Activated CD4-positive, alpha-beta T cell treated with anti-CD3 and anti-CD28 coated beads, Interleukin-2, amount 50 U/mL, for 16 hours (primary cell): ENCODE measurements at places on chromosomes 5 and 9.

DNA sequence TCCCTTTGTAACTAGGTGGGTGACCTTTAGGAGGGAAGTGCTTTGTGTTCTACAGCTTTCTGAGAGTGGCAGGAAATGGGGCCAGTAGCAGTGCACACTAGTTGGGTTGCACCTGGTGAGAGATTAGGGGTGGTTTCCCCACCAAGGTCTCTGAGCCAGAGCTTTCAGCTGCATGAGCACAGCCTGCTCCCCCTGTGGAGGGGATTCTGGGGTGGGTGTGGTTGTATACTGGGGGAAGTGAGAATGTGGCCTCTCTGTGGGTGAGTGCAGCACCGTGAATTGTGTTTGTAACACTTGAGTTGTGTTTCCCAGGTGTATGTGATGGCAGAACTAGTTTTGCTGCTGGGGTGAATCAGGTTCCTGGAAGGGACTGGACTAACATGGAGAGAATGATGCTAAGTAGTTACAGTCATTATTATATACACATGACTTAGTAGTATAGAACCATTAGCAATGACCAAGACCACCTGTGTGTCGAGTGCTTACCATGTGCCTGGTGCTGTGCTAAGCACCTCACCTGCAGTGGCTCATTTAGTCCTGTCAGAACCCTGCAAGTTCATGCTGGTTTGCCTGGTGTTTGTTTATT, 11.8 kb upstream of the CXXC5 start:
- DNase-seq: peak; percentile 50

DNA sequence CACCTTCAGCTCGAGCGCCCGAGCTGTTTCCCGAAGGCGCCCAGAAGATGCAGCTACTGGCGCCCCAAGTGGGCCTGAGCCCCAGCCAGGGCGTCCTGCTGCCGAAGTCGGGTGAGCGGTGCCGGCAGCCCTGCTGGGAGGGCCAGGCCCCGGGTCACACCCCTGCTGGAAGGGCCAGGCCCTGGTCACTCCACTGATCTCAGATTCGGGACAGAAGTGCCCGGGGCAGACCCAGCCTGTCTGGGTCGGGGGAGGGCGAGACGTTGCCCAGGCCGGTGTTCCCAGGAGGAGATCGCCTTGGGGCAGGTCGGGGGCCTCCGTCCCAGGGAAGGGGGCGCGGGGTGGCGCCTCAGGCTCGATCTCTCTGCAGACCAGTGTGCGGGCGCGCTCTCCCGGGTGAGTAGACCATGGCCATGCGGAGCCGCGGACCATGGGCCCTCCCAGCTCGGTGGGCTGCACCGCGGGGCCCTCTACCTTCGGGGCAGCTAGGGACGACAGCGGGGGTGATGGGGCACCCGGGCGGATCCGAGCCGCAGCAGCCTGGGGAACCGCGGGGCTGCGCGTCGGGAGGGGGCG, 2.3 kb downstream of the LCNL1 start:
- no peak for DNase-seq

DNA sequence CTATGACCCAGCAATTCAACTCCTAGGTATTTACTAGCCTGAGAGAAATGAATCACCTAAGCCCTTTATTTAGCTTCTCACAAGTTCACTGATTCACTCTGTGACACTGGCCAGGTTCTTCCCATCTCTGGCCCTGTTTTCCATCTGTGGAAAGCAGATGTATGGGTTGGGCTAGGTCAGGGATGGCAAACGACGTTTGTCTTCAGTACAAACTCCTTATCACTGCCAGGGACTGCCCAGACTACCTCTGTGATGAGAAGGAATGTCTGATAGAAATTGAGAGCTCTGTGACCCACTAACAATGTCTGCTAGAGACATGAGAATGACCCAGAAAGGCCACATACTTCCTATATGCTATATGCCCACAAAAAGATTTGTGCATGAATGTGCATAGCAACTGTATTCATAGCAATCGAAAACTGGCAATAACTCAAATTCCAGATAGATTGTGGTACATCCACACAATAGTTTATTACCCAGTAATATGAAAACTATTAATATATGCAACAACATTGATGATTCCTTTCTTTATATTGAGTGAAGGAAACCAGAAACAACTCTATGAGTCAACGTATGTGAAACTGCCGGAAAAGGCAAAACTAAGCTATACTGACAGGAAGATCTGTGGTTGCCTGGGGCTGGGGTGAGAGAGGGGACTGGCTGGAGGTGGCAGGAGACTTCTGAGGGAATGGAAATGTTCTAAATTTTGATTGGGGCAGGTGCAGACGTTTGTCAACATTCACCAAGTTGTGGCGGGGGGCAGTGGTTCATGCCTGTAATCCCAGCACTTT, 32.0 kb upstream of the ADAM19 start:
- peak; percentile 89 for DNase-seq

GRCh38 chr9:114450833-114451706, 54.2 kb downstream of the WHRN start:
- no peak for DNase-seq

DNA sequence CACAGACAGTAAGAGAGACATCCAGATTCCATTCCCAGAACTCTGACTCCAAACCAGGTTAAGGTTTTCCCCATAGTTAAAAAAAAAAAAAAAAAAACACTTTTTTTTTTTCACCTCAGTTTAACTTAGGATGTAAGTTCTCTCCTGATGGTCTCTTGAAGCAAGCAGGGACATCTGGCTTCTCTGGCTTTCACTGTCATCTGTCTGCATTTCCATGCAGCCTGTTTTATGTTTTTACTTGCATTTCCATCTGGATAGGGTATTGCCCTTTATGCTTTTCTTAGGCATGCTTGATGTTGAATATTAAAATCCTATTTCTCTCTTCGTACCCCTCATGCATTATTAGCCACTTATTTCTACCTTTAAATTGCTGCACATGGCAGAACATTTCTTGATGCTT, 135.3 kb upstream of the WWC1 start:
- no peak for DNase-seq

GRCh38 chr9:72255569-72255968, 106.3 kb downstream of the GDA start:
- no peak for DNase-seq

- no peak for DNase-seq
These were observed 1275.4 kb upstream of the CDH18 start for GRCh38 chr5:21263361-21263760.

DNA sequence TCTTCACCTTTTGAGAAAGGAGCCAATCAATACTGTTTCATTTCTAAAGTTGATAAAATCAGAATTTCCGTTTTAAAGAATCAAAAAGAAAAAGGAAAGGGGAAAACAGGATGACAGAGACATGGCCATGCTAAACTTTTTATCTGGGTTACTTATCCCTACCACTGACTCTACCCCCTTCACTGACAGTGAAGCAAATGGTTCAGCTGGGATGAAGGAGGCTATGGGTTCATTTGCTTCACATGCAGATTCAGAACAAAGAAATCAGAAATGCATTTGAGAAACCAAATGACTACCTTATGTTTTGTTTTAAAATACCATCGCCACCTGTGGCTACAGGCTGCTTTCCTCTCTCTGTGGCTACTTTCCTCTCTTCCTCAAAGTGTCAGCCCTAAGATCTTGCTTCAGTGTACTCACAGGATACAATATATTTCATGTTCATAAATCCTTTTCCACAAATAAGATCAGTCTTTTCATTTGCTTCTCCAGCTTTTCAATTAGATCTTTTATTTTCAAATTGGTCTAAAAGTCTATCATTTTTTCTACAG, 53.3 kb downstream of the LPAR1 start:
- no peak for DNase-seq
